NCI-H526 (cell line): ENCODE measurements at places on chromosomes 5 and 9.

- no peak for DNase-seq
Observed at GRCh38 chr9:33161011-33161588, 6.0 kb downstream of the B4GALT1 start.

DNA sequence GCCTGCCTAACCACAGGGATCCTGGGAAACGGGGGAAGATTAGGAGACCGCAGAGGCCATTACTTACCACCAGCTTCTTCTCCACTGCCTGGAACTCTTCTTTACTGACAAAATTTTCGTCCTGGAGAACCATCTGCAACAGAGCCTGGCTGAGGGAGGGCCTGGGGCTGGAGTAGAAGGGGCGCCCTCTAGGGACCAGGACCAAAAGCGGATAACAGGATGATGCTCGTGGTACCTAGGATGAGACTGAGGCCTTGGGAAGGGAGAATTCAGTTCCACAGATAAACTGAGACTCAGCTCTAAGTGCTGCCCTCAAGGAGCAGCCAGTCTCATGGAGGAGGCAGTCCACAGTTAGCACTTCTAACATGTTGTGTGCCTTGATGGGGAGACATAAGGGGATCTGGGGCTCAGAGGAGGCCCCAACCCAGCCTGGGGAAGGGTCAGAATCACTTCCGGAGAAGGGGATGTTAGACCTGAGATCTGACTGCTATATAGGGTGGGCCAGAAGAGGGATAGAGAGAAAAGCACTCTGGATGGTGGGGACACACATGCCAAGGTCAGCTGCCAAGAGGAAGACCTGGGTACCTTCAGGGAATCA lies 1.2 kb downstream of the SPATA24 start:
- peak; percentile 68 for DNase-seq

- DNase-seq: no peak
Observed at GRCh38 chr9:103014242-103014641, 19.1 kb downstream of the CYLC2 start.

- DNase-seq: no peak
Observed at GRCh38 chr9:91291866-91292265, 69.9 kb downstream of the AUH start.

DNA sequence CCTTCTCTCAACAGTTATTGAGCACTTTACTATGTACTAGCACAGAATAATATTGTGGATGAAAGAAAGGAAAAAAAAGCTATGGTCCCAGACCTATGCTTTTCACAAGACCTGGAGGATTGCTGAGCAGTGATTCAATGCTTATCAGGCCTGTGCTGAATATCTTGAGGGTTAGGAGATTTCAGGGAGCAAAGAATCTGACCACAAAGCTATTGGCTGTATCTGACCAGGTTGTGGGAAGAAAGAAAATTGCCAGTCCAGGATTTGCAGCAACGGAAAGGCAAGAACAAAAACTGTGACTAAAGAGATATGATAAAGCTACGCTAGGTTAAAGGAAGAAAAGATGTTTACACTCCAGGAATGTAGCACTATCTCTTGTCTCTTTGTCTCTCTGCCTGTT lies 14.9 kb upstream of the MACIR start:
- no peak for DNase-seq

- DNase-seq: peak; percentile 50
Observed at GRCh38 chr5:66987949-66988838, 208.4 kb downstream of the CD180 start.

DNA sequence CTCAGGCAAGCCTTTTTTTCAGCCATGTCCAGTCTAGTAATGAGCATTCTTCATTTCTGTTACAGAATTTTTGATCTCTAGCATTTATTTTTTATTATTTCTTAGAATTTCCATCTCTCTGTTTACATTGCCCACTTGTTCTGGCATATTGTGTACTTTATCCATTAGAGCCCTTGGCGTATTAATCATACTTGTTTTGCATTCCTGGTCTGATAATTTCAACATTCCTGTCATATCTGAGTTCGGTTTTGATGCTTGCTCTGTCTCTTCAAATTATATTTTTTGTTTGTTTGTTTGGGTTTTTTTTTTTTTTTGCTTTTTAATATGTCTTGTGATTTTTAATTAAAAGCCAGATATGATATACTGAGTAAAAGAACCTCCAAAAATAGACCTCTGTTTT lies 23.0 kb upstream of the JAK2 start:
- DNase-seq: no peak

GRCh38 chr9:106575823-106576222 lies 287.1 kb upstream of the ZNF462 start:
- DNase-seq: no peak

DNA sequence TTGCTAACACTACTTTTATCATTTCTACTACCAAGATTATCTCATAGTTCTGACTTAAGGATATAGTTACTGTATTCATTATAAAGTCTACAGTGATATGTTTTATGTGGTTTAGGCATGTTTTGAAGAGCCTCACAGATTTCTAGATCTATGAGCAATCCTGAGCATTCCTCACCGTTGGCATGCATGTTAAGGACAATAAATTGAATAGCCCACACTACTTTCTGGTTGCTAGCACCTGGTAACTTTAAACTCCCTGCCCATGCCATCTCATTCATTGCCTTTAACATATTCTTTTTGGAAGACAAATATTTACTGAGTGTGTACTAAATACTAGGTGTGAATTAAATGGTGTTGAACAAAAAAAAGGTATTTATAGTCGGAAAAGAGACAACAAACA lies 868.1 kb upstream of the CDH9 start:
- no peak for DNase-seq

- no peak for DNase-seq
Observed at GRCh38 chr9:75532233-75533050, 358.0 kb upstream of the PCSK5 start.

DNA sequence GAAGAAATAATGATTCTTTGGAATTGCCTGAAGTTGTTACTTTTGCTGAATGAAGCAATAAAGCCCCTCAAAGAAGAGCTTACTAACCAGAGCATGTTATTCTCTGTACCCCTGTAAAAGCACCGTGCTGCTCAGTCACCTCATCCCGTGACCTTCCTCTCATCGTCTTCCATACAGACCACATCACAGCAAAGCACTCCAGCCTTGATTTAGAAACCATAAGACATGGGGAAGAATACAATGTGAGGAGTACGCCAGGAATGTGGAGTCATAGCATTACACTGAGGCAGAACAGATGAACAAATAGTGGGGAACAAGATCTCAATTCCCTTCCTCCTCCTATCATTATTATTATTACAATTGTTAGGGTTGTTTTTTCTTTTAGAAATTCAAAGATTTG lies 49.1 kb downstream of the ERAP1 start:
- no peak for DNase-seq

DNA sequence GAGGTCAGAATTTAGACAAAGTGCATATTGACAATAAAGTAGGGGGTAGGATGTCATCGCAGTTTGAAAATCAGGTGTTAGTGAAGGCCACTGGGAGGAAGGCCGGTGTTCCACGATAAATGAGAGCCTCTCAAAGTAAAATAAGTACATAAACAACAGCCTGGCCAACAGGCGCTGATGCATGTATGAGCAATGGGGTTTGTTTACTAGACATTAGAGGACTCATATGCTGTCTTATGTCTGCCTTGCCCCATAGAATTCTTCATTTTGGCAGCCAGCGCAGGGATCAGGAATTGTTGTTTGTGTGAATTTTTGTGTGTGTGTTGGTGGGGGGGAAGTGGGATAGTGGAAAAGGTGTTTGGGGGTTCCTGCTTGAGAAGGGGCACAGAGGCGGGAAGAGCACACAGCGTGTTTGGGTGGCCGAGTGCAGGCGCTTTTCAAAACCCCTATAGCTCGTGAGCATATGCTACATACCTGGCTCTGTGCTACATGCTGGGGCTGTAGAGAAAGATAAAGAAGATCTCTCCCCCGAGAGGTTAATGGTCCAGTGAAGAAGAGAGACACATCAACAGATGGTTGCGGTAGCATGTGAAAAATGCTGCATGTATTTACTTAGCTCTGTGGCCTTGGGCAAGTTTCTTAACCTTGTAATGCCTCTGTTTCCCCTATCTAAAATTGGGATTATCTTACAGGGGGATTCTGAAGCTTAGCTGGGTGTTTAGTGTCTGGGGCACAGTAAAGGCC lies 11.5 kb downstream of the SNX30 start:
- no peak for DNase-seq

DNA sequence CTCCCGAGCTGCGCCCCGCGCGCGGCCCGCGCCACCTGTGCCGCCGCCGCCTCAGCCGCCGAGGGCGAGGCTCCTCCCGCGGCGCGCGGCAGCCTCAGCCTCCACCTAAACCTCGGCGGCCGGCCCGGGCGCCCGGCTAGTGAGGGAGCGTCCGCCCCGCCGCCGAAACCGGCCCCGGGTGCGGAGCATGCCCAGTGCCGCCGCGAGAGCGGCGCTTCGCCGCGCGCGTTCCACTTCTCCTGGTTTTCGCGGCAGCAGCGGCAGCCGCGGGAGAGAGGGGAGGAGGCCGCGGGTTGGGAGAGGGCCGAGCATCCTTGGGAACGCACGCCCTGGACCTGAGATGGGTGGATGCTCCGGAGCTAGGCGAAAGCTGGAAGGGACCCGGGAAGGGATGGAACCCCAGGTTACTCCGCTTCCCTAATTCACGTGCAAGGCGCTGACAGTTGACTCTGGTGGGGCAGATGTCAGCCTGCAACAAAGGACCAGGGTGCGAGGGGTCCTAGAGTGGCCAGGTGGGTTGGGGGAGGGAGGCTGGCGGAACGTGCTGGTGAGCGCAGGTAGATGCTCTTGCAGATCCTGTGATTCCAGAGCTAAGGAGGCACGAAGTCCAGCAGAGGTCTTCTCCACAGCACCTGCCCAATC lies at the start of gene CTNND2:
CTNND2 (minus strand) TSS at position 182 of the 642 bp plus-strand sequence. CDS start 593 bp downstream, outside the sequence.
- DNase-seq: peak; percentile 81

- DNase-seq: no peak
Observed at GRCh38 chr5:159978358-159978757, 30.6 kb upstream of the TTC1 start.

- DNase-seq: no peak
Observed at GRCh38 chr9:4929917-4930316, 55.2 kb upstream of the JAK2 start.

DNA sequence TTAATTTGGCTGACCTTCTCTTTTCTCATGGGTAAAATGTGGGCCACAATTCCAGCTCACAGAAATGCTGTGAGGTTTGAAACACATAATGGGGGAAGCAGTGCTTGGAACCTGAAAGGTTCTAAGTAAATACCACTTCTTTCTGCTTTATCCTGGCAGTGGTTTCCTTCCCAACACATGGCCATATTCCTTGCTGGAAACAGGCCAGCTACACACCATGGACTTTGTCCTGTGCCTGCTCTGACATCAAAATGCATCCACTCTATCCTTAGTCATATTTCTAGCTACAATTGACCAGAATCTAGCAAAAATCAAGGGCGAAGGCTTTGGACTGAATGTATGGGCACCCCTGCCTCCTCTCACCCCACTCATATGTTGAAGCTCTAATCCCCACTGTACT lies 93.1 kb upstream of the TRPC7 start:
- DNase-seq: no peak

DNA sequence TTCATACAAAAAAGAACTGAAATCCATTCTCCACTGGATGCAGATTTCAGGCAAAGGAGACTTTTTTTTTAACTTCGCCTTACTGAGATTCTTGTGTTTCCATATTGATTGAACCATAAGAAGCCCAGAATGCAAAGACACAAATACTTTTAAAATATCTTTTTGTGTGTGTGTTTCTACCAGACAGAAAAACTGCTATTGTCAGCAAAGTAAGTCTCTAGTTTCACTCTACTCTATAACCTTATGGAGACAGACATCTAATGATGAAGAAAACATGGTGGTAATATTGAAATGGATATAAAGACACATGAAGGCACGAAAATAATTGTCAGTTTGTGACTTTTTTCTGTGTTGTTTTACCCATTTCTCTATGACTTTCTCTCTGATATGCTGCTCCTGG lies 260.3 kb upstream of the RORB start:
- no peak for DNase-seq

GRCh38 chr9:64015136-64015535 lies 1269.9 kb downstream of the FOXD4L5 start:
- DNase-seq: no peak

DNA sequence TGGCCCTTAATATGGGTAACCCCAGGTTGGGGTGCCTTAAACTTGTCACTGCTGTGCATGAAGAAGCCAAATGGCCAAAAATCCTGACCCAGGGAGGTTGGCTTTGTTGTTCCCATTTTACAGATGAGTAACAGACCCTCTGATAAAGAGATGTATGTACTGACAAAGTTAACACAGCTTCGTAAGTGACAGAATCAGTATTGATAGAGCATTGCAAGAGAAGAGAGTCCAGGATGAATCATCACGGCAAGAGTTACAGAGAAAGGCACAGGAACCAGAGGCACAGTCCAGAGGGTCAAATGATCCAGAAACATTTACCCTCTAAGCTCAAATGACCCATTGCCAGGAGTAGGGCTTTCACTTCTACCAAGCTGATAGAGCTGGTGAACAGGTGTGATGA lies 103.8 kb upstream of the SMC2 start:
- DNase-seq: no peak

DNA sequence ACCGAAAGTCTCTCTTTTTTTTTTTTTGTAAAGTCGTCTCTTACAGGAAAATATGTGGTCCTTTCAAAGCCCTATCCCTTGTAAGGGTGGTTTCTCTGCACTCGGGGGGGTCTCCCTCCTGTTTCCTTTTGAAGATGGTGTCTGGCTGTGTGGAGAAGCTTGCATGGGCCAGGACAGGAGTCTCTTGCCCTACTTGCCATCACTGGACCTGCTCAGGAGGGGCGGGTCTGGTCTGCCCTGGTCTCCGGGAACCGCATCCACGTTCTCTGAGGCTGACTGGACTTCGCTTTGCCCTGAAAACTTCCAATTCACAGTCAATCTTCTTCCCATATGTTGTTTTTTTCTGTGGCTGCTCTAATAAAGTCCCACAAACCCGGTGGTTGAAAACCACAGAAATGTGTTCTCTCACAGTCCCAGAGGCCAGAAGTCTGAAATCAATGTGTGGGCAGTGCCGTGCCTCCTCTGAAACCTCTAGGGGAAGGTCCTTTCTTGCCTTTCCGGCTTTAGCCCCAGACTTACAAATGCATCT lies 92.9 kb upstream of the IER5L start:
- DNase-seq: no peak

DNA sequence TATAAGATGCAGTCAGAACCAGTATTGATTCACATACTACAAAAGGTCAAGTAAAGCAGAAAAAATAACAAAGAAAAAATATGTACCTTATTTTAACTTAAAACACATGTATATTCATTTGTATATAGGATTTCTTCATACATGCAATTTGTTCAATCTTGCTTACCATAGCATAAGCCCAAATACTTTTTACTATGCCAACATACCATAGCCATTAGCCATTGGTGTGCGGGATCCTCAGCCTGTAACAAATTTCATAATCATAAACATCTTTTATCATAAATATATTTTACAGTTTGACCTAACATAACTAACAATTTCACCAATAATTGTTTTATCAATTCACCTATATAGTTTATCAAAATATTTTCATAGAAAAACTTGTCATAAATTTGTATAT lies 51.1 kb downstream of the MPDZ start:
- no peak for DNase-seq

DNA sequence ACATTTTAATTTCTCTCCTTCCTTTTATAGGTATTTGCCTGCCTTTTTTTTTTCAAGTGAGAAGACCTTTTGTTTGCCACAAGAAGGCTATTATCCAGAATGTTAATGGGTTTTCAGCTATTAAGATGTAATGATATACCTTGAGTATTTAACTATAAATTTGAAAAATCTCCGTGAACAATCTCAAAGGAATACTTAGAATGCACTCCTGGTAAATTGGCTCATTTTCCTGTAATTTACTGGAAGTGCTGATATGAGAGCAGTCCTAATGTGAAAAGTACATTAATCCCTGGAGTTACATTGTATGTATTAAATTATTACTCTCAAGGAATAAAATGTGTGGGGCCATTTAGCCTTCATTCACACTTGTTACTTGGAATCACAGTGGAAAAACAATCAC lies 32.4 kb downstream of the AOPEP start:
- no peak for DNase-seq

- no peak for DNase-seq
Observed at GRCh38 chr9:20513126-20513913, 109.0 kb downstream of the MLLT3 start.
